GM12891 (cell line): ENCODE measurements at places on chromosomes 6 and 20.

GRCh38 chr6:138480279-138480949 lies 18.9 kb downstream of the NHSL1 start:
- DNase-seq: no peak

GRCh38 chr6:108673602-108674001 lies 112.9 kb downstream of the FOXO3 start:
- DNase-seq: no peak

DNA sequence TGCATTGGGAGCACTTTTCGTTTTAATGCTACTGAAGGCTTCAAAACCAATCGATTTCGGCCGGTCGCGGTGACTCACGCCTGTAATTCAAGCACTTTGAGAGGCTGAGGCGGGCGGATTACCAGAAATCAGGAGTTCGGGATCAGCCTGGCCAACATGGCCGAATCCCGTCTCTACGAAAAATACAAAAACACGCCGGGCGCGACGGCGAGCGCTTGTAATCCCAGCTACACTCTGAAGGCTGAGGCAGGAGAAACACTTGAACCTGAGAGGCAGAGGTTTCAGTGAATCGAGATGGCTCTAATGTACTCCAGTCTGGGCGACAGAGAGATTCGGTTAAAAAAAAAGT lies 58.4 kb downstream of the TRIM38 start:
- DNase-seq: no peak

- no peak for DNase-seq
Observed at GRCh38 chr20:7171911-7172310, 404.4 kb downstream of the BMP2 start.

DNA sequence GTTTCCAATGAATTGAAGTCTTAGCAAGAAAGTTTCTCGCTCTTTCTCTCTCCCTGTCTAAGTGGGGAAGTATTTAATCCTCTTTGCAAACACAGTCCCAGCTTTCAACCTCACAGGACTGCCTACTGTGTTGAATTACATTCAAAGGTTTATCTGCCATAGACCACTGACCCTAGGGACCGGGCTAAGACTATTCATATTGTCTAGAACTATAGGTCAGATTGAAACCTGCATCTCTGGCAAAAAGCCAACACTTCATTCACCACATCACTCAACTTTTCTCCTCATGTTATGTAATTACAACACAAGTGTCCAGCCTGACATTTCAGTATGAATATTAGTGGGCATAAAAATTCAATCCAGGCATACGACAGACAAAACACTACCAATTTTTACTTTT lies 314.7 kb upstream of the RSPO3 start:
- DNase-seq: no peak

GRCh38 chr6:36098920-36099647 lies 31.2 kb upstream of the MAPK13 start:
- DNase-seq: no peak

- DNase-seq: no peak
Observed at GRCh38 chr6:161057103-161058091, 65.8 kb downstream of the MAP3K4 start.

DNA sequence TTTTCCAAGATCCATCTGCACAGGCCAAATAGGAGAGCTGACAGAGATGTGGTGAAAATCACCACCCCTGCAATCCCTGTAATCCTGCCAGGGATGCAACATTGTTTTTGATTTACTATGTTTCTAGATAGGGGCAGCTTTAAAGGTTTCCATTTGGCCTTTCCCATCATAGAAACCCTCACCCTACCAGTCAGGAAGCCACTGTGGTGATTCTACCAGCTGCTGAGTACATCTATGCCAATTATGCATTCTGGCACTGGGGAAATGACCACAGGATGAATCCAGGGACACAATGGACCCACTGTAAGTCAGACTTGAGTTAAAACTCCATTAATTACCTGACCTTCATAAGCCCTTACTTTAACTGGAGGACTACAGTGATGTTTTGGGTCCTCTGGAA lies 130.4 kb downstream of the TNFRSF21 start:
- DNase-seq: no peak

DNA sequence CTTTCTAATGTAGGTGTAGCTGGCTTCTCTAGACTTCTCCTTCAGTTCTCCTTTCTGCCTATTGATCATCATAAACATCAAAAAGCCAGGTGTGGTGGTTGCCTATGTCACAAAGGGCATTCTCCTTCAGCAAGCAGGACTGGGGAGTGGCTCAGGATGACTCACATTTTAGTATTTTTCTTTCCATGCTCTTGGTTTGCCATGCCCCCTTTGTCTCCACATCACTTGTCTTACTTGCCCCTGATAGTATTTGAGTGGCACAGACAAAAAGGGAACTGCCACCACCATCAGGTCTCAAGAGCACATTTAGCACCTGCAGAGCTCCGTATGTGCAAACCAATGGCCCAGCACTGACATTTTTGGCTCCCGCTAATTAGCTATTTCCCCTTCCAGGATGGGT lies 698.8 kb downstream of the DHX35 start:
- DNase-seq: no peak

DNA sequence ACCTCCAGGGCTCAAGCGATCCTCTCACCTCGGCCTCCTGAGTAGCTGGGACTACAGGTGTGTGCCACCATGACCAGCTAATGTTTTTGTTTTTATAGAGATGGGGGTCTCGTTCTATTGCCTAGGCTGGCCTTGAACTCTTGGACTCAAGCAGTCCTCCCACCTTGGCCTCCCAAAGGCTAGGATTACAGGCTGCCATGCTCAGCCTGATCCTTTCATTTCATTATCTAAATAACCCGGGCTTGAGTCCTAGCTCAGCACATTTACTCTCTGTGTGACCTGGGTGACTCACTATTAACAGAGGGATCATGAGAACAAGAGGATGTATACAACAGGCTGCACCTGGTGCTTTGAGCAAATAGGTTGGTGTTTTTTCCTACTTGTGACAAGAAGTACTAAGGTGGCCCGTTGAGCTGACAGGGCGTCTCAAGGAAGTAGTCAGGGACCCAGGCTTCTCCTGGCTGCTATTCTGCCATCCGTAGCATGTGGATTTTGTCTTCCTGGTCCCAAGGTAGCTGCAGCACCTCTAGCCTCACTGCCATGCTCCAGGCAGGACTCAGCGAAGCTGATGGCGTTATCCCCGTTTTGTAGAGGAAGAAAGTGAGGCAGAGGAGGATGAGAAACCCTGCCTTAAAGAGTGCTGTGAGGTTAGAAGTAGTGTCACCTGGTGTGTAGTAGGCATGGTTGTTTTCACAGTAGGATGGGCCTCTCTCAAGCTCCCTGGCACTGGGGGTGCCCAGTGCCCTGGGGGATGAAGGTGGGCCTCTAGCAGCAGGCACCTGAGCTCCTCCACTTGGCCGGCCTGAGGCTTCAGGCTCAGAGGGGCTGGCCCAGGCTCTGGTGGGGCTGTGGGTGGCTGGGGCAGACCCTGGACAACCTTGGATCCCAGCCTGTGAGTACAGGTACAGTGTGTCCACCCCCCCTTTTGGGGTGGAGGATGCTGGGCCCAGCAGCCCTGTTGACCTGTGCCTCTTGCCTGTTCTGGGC lies 62.4 kb downstream of the ADNP start:
- no peak for DNase-seq
